ENCODE measurements at places on chromosomes 5 and 9.

GRCh38 chr5:158458086-158458485, 599.1 kb upstream of the CLINT1 start:
- DNase-seq = no peak

DNA sequence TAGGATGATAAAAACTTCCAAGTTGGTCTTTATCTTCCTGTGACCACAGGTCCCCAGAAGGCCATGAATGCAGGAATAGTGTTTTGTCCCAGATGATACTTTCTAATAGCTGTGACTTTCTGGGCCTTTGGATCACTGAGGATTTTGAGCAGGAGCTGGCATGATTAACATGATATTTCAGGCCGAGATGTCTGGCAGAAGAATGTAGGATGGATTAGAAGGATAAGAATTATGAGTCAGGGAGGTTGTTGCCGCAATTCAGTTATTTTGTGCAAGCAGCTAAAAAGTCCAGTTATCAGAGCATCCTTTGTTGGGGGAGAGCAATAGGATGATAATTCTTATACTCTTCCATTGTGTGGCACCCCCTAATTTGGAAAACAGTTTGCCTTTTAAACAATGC, 189.7 kb downstream of the PSAT1 start:
- DNase-seq = no peak

DNA sequence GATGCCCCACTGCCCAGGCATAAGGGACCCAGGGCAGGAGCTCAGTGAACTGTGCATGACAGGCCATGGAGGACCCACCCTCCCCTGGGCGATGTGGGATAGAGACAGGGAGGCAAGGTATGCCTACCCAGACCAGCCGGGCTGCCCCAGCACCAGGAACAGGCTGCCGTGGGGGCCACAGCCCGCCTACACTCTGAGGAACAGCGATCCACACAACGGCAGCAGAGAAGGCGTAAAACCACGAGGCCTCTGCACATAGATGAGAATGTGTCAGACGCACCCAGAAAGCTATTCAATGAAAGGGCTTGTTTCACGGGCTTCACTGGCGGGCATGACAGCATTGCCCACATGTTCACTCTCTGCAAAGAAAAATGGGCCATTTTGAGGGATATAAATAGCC, 49.5 kb downstream of the SEMA4D start:
- DNase-seq = no peak

DNA sequence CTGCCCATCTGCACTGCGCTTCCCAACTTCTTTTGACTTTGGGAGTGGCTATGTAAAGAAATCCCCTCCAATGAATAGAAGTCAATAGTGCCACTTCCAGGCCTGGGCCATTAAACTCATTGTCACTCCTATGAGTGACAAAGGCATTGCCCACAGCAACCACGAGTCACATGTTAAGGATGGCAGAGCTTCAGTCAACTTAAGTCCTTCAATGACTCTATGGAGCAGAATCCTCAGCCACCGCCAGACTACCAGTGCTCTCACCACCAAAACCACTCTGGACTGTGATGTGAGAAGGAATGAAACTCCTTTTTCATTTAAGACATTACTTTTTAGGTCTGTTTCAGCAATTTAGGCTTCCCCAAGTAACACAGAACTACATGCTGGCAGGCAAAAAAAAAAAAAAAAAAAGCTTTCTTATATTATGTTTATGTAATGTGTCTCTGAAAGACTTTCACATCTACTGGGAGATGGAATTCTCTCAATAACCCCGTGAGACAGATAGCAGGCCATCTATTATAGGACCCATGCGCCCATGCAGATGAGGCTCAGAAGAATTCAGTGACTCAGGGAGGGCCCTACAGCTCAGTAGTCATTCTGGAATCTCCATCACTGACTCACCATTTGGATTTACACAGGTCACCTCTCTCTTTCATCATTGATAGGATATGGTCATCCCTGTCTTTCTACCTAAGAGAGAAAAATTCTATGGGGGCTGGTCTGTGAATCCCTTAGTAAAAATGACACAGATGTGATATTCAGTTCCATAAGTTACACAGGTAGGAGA, 180.5 kb downstream of the CEMIP2 start:
- DNase-seq = no peak

All from fibroblast of pulmonary artery (primary cell).